LHCN-M2 (cell line): ENCODE measurements at places on chromosomes 3 and 15. TPM values are rescaled to one million over a fixed set of nuclear protein-coding genes. Genes with fewer than 3 reads are reported as not detected.

Gene SAMMSON
- not detected in 2 replicates for total RNA-seq

Gene MASP1
- not detected in 2 replicates for total RNA-seq

- peak; percentile 52 for DNase-seq
Observed at GRCh38 chr3:10581251-10581650, 75.9 kb upstream of the ATP2B2 start.

Gene A4GNT
- not detected in 2 replicates for total RNA-seq

DNA sequence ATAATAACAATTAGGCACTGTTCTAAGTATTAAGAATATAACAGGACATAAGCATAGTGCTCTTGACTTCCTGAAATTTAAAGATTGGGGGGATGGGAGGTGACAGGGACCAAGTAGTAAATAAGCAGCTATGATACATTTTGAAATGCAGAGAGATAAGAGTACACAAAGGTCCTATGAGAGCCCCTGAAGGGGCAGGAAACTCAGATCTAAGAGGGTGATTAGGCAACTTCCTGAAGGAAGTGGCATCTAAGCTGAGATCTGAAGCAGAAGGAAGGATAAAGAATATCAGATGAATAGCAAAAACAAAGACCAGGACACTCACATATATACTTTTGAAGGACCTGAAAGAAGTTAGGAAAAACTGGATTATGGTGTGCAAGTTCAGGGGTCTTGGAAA lies 415.2 kb upstream of the FRG2C start:
- DNase-seq, result no peak

DNA sequence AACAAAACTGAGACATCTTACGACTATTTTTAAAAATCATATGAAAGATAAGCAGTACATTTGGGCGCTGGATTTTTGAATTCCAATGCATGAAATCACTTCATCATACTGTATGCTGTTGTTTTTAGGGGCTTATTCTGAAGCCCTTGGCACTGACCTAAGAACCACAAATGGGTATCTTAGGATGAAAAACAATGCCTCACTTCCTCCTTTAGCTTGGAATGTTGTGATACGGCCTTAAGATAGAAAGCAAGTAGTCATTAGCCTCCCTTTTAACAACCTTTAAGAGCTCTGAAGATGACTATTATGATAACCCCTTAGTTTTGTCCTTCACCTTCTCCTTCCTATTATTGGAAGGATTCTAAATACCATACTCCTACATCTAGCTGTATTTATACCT lies 289.8 kb downstream of the ARPP21 start:
- DNase-seq, result peak; percentile 89

GRCh38 chr3:43758592-43759225 lies 68.0 kb downstream of the ABHD5 start:
- DNase-seq, result no peak

GRCh38 chr3:101548527-101549105 lies 13.1 kb upstream of the TRMT10C start:
- no peak for DNase-seq

Gene CPEB1
- total RNA-seq, result 6.0 and 6.3 TPM in 2 replicates

- DNase-seq, result no peak
Observed at GRCh38 chr3:156189927-156190326, 69.5 kb downstream of the KCNAB1 start.
